ENCODE measurements at places on chromosomes 16 and 17. TPM values are rescaled to one million over a fixed set of nuclear protein-coding genes. Genes with fewer than 3 reads are reported as not detected.

The TMEM100 gene
- 4.2 TPM for polyA plus RNA-seq

GRCh38 chr17:56979091-56979480 is 1.2 kb downstream of the SCPEP1 start:
- no peak for DNase-seq

- DNase-seq = no peak
These were observed 255.2 kb downstream of the SLC39A11 start for GRCh38 chr17:72837335-72837734.

DNA sequence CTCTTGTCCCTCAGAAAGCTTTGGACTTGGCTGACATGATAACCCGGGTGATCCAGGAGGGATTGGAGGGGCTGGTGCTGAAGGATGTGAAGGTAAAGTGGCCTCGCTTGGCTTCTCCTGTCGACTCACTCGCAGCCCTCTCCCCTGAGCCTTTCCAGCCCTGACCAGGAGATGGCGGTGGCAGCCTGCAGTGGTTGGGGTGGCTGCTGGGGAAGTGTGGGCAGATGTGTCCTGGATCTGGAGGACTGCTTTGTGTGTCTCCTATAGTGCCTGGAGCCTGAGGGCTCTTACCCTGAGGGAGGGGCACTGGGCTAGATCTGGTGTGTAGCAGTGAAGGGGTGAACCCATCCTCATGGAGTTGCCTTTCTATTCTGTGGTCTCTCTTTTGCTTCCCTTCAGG is 17.9 kb downstream of the LIG3 start:
- no peak for DNase-seq
